GM23338 (cell line): ENCODE measurements at places on chromosomes 3 and 15.

DNA sequence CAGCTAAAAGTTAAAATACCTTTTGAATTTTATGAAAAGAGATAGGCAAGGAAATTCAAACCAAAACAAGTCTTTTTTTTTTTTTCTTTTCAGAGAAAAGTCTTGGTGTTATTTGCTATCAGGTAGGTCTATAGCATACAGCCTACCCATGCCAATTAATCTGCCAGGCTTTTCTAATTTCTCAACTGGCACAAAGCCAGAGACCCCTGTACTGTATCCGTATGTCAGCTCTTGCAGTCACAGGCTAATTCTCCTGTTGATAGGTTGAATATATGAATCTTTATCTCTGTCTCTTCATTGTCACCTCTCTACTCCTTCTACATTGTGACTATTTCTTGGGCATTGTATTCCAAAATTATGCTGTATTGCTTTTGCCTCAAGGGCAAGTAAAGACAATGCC lies 133.4 kb downstream of the IL5RA start:
- DNase-seq: no peak

DNA sequence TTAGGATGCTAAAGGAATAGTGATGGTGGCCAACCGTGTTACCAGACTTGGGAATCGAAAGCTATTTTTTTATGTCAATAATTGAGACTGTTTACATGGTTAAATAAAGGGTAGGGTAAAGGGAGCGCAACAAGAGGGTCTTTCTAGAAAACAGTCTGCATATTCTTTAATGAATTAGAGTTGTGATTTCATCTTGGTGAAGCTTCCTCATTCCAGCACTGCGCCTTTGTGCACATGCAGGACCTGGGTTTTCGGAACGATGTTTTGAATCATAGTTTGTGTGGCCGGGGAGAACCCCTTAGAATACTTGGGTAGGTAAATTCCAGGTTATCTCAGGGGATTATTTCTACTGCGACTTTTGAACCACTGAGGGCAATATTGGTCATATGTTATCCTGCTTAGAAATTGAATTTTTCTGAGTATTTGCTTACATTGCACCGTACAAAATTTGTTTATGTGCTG lies 1.3 kb downstream of the PIK3CA start:
- peak; percentile 19 for DNase-seq

- no peak for DNase-seq
These were observed 87.4 kb upstream of the CACNA2D3 start for GRCh38 chr3:54034971-54035370.

DNA sequence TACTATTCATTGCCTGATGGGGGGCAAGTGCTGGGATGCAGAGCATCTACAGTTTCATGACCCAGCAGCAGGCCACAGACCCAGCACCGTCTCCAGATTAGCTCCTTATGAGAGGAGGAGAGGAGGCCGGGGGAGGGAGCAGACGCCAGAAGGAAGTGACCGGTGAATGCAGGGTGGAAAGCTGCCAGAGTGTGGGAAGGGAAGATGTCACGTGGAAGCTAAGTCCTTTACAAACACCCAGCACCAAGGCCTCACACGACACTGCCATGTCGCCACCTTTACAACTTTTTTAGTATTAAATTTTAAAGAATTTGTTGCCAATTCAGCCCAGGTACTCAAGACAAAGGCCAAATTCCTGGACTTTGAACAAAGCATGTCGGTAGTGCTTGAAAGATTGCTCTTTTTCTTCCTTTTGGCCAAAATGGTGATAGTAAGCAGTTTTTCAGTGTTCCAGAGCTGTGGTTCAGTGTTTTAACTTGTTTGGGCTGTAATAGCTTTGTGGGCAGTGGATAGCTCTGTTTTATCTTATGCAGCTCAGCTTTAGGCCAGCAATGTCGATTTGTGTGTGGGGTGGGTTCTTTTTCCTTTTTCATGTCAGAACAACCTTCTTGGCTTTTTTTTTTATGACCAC lies 58.2 kb downstream of the ZBTB38 start:
- DNase-seq: peak; percentile 52

DNA sequence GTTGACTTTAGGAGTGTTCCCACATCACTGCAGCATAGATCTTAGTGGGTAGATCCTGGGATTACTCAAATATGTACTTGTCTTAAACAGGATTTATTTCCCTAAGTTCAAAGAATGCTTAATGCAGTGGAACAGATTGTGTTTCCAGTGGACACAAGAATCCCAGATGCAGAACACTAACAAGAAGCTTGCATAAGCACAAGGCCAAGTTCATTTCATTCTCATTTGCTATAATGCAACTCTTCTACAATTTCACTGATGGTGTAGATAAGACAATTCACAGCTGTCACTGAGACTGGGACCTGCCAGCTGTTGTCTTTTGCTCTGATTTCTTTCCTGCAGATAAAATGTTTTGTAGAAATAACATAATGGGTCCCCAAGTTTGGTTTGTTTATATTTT lies 225.6 kb downstream of the NFKBIZ start:
- DNase-seq: no peak

DNA sequence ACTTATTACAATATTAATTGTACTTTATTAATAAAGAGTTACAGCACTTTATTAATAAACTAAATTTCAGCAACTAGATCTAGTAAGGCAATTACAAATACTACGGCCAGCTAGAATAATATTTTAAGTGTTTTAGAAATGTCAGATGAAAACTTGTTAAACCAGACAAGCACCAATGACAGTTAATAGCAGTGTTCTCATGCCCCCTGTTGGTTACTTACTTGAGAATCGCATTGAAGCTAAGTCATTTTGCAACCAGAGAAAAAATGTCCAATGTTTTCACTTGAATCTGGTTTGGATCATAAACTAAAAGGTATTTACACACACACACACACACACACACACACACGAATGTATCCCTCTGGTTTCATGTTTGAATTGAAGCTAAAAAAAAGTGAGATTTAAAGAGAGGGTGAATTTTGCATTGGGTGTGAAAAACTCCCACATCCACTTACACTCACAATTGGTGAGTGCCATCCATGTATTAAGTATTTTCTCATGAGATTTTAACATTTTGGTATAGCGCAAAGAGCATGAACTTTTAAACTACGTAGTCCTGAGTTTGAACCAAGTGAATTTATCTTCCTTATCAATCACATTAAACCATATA lies 347.7 kb downstream of the ZBBX start:
- peak; percentile 74 for DNase-seq

DNA sequence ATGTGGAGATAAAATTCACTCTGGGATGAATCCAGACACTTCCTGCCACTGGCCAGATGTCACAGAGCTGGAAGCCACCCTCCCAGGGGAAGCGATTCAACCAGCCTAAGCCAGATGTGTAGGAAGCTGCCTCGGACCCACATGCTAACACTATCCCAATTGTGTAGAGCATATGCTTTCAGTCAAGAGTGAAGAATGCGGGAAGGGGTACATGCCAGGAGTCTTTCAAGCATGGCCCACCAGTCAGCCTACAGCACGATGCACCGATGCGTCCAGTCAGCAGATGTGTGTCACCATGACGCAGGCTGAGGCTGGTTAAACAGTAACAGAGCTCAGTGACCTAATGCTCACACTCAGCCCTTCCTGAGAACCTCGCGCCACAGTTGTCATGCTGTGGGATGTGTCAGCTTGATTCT lies 38.8 kb upstream of the BNC1 start:
- DNase-seq: no peak
